ENCODE measurements at places on chromosomes 2 and 18.
A peak's percentile ranks its signal among the peaks of the same experiment; 100 is the strongest.

DNA sequence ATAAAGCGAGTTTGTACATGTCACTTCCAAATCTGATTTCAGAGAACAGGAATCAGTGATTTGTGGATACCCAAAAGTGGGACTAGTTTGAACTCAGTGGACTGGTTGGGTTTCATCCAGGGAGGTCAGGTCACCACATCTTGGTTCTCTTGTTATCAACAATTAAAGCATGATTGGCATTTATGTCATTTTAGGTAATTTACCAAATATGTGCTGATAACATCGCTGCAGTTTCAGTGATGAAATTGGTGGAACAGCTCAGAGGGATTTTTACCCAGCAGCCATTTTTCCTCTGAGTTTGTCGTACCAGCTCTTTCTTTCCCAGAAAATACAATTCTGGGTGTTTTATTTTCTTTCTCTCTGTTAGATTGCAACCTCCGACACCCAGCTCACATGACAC lies 33.4 kb downstream of the TMEM18 start:
- DNase-seq = no peak

DNA sequence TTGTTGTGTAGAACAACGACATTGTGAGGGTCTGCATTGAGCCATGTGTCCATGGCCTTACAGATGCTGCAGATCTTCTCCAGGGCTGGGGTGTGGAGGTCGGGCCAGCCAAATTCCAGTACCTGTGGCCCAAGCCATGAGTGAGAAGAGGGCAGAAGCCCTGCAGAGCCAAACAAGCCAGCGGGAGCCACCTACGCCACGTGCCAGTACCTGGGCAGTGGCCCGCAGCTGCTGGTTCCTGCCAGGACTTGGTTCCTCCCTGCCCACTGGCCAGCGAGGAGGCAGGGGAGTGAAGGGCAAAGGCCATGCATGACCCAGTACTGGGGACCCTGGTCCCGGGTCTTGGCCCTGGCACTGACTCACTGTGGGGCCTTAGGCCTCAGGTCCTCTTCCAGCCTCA lies 109.4 kb downstream of the TNS1 start:
- DNase-seq = no peak

DNA sequence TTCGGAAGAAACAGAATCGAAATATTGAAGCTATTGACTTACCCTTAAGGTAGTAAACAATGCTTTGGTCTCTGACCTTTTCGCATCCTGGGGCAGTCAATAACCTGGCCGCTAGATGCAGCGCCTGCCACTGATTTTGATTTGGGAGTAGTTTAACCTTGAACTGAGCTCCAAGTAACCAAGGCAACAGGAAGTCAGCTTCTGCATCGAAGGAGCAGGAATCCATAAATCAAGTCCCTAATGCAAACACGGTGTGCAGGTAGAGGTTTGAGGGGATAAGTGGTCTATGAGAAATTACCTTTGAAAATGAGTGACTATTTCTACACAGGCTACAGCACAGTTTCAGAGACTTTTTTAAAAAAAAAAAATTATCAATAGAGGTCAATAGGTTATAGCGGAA lies 353.5 kb downstream of the SETBP1 start:
- DNase-seq = no peak

GRCh38 chr2:239112127-239112774 lies 264.4 kb downstream of the TWIST2 start:
- no peak for DNase-seq

DNA sequence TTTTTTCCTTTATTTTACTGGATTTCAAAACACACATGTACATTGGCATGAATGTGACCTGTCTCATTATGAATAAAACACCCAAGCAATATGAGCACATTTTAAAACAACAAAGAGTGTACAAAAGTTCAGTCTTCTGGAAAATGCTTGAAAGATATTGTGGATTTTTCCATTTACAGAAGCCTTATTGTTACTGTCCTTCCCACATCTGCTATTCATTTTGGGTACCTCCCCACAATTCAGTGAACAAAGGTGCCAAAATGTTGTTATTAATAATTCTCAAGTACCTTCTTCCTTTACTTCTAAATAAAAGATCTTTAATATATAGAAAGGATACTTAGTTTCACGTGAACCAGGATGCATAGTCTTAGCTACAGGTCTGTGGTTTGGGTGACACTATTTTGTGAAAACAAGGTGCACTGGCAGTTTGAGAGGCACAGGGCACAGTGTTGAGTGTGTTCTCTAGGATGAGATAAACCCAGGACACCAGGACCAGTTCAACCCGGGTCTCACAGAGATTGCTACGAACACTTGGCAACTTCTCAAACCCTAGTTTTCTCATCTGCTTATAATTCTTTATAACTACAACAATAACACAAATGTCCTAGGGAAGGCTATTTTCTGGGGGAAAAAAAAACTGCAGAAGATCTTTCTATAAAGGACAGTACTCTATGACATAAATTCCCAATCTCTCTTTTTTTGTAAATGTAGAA lies 84.5 kb upstream of the GALNT5 start:
- DNase-seq = no peak

- DNase-seq = no peak
Measured at GRCh38 chr2:158722266-158723105, 72.6 kb upstream of the DAPL1 start.

- no peak for DNase-seq
Measured at GRCh38 chr2:176692533-176692932, 423.3 kb downstream of the MTX2 start.

- DNase-seq = no peak
Measured at GRCh38 chr2:110796716-110797301, 64.4 kb downstream of the ACOXL start.

DNA sequence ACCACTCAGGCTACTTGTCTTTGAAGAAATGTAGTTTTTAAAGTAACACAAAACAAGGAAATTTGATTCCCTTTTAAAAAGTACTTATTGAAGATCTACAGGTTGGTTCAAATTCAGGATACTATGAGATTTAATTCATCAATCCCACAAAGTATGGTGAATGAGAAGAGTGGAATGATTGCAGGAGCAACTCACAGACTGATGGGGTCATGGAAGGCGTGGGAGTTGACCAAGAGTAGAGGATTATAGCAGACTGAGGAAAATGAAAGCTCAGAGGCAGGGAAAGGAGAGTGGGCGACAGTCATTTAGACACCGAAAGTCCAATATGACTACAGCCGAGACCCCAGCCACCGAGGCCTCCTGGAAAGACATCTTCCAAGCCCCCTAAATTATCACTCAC lies 12.5 kb upstream of the DAPL1 start:
- DNase-seq = no peak

DNA sequence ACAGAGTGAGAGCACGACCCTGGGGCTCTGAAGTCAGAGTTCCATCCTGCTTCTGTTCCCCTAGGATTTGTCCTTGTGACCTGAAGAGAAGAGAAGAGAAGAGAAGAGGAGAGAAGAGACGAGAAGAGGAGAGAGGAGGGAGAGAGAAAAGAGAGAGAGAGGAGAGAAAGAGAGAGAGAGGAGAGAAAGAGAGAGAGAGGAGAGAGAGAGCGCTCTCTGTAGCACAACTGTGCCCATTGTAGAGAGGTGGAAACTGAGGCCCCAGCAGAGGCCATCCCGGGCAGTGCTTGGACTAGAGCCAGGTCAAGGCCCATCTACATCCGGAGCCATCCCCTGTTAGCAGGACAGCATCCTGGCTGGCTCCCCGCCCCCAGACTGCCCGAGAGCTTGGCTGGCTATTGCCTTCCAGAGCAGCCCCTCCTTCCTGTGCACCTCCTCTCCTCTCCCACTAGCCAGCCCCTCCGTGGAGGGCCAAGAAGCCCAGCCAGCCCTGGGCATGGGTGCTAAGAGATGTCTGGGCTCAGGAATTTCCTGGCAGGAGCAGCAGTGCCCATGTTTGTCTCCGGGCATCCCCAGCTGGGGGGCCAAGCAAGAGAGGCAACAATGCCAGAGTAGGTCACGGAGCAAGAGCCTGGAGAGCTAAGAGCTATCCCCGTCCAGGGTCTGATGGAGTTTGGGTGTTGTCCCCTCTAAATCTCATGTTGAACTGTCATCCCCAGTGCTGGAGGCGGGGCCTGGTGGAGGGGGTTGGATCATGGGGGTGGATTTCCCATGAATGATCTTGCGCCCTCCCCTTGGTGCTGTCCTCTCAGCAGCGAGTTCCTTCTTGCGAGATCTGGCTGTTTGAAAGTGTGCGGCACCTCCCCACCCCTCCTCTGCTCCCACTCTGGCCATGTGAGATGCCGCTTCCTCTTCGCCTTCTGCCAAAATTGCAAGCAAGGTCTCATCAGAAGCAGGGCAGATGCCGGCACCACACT lies 18.2 kb upstream of the GPR55 start:
- DNase-seq = peak; percentile 80

GRCh38 chr2:208466151-208466919 lies 59.7 kb downstream of the PTH2R start:
- DNase-seq = peak; percentile 93

GRCh38 chr2:234421-234820 lies 29.4 kb downstream of the SH3YL1 start:
- no peak for DNase-seq

- no peak for DNase-seq
Measured at GRCh38 chr18:9949315-9949714, 35.5 kb downstream of the VAPA start.

DNA sequence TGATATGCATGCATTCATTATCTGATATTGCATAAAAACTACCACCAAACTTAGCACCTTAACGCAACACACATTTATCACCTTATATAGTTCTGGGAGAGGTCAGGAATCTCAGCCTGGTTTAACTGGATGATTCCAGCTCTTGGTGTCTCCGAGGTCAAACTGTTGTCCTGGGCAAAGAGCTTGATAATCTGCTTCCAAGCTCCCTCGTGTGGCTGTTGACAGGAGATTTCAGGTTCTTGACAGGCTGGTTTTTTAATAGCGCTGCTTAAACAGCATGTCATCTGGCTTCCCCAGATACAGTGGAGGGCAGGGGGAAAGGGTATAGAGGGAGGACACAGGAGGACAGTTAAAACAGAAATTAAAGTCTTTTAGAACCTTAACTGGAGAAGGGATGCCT lies 785.0 kb downstream of the CNTNAP5 start:
- peak; percentile 9 for DNase-seq

- DNase-seq = no peak
Measured at GRCh38 chr2:178271629-178272333, 77.5 kb downstream of the OSBPL6 start.

DNA sequence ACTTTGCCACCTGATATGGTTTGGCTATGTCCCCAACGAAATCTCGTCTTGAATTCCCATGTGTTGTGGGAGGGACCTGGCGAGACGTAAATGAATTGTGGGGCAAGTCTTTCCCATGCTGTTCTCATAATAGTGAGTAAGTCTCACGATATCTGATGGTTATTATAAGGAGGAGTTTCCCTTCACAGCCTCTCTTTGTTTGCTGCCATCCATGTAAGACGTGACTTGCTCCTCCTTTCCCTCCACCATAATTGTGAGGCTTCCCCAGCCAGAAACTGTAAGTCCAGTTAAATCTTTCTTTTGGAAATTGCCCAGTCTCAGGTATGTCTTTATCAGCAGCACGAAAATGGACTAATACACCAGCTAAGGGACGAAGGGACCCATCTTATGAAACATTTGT lies 1303.3 kb downstream of the SUCLG1 start:
- no peak for DNase-seq

DNA sequence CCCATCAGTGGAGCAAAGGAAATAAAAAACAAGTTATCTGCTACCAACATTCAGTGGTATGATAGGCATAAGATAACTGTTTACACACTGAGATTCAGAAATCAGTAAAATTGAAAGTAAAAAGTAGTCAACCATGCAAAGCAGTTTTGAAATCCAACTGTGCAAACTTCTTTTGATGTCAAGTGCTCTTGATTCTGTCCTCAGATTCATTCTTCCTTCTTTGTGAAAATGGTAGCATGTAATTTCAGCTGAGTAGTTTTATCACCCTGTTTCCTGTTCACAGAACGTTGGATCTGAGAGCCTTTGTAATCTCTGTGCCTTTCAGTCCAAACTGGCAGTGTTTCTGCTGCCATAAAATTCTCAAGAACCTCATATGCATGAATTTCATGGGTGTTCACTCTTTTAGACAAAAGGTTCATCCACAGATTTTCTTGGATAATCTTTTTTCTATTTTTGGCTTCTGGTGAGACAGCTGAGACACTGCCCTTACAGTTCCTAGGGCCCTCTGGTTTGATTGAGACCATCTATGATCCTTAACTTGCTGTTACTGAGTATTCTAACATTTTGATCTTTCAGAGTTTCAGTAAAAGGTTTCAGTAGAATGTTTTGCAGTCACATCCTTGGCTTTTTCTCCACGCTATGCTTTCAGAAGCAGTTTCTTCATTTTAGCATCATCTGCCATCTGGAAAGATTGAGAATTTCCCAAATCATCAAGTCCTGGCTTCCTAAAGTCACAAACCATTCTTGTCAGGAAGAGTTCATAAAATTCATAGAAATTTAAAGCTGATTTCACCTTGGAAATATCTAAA lies 272.3 kb upstream of the EPHA4 start:
- DNase-seq = no peak

DNA sequence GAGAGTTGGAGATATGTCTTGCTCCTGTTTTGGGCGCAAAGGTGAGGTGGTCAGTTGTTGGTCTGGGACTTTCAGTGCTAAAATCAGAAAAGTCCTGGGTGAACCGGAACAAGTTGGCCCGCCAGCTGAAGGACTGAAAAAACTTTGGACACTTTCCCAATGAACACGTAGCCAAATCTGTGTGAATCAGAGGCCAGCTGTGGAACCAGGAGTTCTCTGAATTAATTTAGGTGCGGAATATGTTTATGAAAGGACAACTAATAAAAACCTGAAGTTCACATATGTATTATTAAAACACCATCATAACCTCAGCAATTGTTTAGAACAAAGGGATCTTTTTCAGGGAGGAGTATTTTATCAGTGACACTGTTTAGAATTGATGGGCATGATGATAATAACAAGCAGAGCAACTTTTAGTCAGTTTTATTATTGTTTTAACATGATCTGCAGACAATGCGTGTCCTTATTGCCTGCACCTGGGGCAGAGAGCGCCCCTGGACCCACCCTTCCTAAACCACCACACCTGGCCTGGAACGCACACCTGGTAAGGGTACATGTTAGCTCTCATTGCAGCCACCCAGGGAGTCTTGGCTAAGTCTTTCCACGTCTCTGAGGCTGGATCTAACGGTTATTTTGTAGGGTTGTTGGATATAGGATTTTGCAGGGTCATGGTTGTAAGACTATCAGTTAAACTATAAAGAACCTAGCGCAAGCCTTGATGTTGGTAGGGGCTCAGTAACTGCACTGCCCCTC lies 9.9 kb upstream of the ODC1 start:
- DNase-seq = no peak

DNA sequence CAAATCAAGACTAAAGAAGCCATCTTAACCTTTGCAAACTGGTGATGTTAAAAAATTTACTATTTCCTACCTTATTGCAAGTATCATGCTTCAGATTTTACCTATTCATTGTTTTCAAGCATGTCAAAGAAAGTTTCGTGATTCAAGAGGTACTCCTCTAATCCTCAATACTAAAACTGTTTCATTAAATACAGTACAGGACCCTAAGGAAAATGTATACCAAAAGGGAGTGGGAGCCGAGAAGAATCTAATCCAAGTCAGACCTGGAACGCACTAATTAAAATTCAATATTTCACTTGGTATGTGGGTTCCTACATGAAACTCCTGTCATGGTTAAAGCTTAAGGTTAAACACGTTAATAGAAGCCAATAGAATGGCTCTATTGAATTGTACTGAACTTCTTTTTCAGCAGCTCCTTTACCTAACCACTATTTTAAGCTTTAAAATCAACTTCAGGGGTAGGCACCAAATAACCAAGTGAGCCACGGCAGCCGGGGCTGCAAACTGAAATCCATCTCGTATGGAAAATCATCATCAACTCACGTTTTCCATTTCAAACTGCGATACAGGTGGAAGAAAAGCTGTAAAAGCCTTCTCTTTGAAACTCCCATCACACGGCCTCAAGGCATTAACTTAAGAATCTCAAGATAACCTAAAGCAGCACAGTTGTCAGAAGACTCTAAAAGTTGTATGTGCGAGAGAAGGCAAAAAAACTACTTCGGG lies 188.8 kb downstream of the ZEB2 start:
- DNase-seq = peak; percentile 56
